Activated CD4-positive, CD25-positive, alpha-beta regulatory T cell treated with anti-CD3 and anti-CD28 coated beads, Interleukin-2, amount 50 U/mL, for 72 hours (primary cell): ENCODE measurements at places on chromosomes 11 and 22.

GRCh38 chr11:128809128-128809527 is 58.0 kb downstream of the KCNJ1 start:
- no peak for DNase-seq

DNA sequence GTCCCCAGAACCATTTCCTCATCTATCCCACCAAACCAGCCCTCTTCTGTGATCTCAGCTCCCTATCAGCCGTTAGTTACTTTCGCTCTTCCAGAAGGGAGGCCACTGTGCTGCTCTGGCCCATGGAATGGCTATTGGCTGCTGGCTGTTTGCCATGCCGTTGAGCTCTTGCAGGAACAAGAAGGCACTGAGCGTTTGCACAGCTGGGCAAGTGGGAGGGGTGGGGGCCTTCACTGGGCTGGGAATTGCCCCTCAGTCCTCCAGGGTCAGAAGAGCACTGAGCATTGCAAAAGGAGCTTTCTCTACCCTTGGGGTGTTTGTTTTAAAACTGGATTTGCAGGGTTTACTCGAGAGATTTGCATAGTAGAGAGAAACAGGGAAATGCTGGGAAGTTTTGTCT is 129.0 kb upstream of the PARVA start:
- no peak for DNase-seq

GRCh38 chr11:85589373-85589772 is 37.8 kb downstream of the DLG2 start:
- DNase-seq = no peak

GRCh38 chr22:37229805-37230672 is 14.0 kb downstream of the RAC2 start:
- DNase-seq = peak; percentile 82

DNA sequence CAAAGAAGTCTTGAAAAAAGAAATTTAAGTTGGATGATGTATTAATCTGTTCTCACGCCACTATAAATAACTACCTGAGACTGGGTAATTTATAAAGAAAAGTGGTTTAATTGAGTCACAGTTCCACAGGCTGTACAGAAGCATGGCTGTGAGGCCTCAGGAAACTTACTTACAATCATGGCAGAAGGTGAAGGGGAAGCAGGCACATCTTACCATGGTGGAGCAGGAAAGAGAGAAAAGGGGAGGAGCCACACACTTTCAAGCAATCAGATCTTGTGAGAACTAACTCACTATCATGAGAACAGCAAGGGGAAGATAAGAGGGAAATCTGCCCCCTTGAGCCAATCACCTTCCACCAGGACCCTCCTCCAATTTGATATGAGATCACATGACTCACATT is 65.7 kb upstream of the AMOTL1 start:
- DNase-seq = no peak

DNA sequence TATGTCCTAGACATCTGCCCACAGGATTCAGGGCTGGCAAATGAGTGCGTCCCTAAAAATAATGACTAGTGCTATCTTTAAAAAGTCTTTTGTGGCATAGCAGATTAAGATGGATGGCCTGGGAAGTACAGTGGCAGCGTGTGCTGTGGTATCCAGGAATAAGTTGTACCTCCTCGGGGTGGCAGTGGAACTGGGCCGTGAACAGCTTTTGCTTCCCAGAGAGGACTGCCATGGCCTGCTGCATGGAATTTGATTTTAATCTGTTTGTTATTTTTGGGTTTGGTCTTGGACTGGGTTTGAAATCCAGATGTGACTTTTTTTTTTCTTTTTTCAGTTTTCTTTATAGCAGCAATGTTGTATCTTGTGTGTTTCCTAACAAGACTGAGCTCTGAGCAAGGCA is 71.3 kb upstream of the PARVG start:
- no peak for DNase-seq

DNA sequence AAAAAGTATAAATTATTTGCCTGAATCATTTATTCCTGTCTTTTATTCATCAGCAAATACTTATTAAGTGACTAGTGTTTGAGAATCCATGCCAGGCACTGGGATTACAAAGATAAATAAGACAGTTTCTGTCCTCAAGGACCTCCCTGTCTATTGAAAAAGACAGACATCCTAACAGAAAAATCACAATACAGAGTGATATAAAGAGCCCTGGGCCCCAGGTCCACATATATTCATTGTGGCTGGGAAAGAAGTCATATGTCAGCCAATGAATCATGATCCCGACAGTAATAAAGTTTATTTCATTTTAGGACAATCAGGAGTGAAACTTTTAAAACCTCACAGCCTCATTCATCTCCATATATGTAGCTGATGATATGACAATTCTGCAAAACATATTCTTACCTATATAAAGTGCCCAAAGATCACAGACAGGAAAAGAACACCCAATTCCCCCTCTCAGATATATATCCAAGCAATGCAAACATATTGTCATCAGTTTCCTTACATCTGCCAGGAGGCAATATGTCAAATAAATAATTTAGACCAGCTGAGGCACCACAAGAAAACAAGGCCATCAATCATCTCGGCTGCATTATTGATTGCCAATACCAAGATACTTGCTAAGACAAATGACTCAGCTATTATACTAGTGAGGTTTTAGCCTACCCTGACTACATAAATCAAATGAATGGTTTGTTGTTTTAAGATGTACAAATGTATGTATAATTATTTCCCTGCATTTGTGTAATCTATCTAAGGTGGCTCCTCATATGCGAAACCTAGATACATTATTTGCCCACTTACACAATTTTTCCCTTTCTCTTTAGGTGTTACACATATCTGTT is 590.9 kb upstream of the API5 start:
- no peak for DNase-seq

DNA sequence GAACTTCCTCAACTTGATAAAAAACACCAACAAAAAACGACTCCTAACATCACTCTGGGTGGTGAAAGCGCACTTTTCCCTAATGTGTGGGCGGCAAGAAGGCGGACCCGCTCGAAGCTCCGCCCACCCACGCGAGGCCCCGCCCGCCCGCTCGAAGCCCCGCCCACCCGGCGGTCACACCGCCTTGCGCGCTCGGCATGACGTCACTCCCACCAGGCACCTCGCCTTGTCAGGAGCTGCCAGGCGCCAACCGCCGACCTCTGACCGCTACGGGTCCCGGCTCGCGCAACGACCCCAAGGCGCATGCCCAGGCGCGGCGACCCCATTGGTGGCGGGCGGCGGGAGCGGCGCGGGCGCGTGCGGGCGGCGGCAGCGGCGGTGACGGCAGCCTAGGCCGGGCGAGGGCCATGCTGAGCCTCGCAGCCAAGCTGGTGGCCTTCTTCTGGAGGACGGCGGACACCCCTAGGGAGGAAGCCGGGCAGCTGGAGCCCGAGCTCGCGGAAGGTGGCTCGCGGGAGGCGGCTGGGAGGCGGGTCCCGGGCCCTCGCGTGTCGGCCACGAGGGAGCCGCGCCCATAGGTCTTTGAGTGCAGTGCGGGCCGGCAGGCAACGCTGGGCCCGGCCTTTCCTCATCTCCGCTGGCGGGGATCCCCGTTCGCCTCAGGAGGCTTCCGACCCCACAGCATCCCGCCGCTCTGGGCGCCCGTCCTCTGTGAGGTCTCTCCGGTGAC is at the start of gene MOV10L1:
Gene MOV10L1 (plus strand): TSS at position 325 of the 730 bp plus-strand sequence. CDS start 83 bp downstream, at position 408.
- DNase-seq = no peak

DNA sequence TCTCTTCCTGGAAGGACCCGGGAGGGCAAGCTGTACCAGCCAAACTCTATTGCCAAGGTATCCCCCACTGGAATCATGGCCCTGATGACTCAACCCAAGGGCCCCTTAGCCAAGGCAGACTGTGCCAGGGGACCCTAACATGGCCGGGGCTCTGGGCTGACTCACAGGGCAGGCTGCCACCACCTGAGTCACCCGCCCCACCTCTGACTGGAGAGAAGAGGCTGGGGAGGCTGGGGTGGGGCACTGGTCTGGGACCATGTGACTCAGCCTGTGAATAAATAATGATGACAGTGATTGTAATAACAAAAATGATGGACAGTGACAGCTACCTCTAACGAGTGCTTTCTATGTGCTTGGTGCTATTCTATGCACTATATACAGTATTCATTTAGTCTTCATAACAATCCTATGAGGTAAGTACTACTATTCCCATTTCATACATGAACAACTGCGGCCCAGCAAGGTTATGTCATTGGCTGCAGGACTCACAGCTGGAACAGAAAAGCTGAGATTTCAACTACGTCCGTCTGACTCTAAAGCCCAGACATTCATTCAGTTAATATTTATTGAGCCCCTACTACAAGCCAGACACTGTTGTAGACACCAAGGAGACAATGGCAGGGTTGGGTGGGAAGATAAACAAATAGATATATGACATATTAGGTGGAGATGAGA is 84.2 kb downstream of the FBXO7 start:
- no peak for DNase-seq

DNA sequence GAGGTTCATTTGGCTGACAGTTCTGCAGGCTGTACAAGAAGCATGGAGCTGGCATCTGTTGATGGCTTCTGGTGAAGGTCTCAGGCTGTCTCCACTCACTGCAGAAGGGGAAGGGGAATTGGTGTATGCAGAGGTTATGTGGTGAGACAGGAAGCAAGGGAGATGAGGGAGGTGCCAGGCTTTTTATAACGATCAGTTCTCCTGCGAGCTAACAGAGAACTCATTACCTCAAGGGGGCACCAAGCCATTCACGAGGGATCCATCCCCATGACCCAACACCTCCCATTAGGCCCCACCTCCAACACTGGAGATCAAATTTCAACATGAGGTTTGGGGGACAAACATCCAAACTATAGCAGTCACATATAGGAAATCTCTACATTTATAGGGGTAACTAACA is 38.7 kb upstream of the E2F8 start:
- no peak for DNase-seq

DNA sequence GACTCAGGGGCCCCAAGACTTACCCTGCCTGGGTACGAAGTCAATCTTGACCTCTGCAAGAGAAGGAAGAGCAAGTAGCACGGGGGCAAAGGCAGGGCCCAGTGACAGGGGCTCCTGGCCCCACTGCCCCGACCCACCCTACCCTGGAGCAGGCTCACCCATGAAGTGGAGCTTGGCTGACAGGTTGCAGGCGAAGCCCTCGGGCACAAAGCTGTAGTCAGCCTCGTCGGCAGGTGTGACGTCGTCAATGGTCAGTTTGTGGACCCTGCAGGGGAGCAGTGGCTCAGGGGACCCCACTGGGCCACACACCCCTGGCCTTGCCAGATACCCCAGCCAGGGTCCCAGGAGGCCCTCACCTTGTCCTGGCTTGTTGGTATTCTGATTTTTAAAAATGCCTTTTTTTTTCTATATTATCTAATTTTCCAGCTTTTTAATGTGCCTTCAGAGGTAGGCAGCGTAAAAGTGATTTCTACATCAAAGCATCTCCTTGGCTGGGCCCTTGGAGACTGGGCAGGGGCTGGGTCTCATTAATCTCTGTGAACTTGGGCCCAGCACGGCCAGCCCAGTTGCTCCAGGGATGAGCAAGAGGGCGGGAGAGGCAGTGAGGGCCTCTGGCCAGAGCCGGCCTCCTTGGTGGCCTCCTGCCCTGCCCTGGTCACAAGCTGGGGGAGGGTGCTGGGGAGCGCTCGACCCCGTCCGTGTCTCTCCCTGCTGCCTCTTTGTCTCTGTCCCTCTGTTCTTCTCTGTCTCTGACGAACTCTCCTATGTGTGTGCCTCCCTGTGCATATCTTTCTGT is 11.3 kb downstream of the MYBPC3 start:
- DNase-seq = no peak

DNA sequence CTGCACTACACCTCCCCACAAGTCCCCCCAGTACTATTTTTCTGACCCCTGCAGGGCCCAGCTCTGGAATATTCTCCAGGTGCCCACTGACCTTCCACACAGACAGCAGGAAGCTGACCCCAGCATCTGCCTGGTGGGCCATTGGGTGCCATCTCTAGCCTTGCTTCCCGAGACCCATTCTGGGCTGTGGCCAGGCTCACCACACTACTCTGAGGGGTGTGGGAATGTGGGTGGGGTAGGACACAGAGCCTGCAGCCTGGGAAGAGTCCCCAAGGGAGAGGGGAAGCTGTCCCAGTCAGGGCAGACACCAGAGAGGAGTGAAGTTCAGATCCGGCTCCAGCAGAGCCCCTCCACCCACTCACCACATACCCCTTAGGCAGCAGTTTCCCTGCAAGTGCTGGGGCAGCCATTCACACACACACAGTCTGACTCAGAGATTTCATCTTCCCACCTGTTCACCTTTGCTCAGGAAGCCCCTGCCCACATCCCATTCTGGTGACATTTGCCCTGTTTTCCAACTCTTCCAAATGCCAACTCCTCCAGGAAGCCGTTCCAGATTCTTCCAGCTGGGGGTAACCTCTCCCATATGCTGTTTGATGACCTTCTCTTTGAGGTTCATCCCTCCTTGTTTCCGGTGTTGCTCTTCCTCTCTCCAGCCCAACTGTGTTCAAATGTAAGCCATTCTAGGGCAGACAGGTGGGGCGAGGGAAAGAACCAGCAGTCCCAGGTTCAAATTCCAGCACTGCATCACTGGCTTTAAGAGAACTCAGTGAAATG is 1.9 kb downstream of the SLCO2B1 start:
- no peak for DNase-seq

- DNase-seq = no peak
Measured at GRCh38 chr11:61749591-61750217, 2.7 kb upstream of the MYRF start.

DNA sequence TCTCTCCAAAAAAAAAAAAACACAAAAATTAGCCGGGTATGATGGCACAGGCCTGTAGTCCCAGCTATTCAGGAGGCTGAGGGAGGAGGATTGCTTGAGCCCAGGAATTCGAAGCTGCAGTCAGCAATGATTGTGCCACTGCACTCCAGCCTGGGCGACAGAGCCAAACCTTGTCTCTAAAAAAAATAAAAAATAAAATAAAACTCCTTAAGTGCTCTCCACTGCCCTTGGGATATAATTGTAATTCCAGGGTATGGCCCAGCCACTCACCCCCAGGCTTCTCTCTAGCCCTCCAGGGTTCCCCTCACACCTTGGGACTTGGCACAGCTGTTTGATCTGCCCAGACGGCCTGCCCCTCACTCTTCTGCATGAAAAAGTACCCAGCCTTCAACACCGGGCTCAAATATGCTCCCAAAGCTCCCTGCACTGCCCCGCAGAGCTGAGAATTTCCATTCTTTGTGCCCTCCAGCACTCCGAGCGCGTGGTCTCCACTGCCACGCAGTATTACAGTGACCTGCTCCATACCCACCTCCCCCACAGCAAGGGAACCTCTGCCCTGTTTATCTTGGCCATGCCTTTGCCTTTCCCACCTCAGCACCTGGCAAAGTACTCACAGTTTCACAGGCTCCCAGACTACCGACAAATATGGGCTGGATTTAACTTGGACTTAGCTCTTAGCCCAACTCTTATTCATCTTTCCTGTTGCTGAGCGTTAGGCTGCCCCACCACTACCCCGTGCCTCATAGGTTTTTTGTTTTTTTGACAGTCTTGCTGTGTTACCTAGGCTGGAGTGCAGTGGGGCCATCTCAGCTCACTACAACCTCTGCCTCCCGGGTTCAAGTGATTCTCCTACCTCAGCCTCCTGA is 7.6 kb upstream of the FTH1 start:
- no peak for DNase-seq
